ENCODE measurements at places on chromosomes 16 and 17. TPM values are rescaled to one million over a fixed set of nuclear protein-coding genes. Genes with fewer than 3 reads are reported as not detected.

Gene KRTAP16-1
- polyA plus RNA-seq = not detected

Gene DNAH9
- polyA plus RNA-seq = not detected

Gene TNS4
- not detected for polyA plus RNA-seq

Gene MYO15A
- 0.46 TPM for polyA plus RNA-seq

Gene NEUROD2
- polyA plus RNA-seq = not detected

Gene ITGA2B
- 0.29 TPM for polyA plus RNA-seq

Gene HSPB9
- 0.03 TPM for polyA plus RNA-seq

Gene DLX3
- not detected for polyA plus RNA-seq

Gene KIAA0753
- 3.7 TPM for polyA plus RNA-seq

Gene VTN
- 0.68 TPM for polyA plus RNA-seq

Gene RPH3AL
- polyA plus RNA-seq = 5.6 TPM

Gene ETV4
- 5.5 TPM for polyA plus RNA-seq

Measured in endothelial cell of umbilical vein (primary cell).